NCI-H2171 (cell line): ENCODE measurements at places on chromosomes 3 and 15.
A peak's percentile ranks its signal among the peaks of the same experiment; 100 is the strongest.

DNA sequence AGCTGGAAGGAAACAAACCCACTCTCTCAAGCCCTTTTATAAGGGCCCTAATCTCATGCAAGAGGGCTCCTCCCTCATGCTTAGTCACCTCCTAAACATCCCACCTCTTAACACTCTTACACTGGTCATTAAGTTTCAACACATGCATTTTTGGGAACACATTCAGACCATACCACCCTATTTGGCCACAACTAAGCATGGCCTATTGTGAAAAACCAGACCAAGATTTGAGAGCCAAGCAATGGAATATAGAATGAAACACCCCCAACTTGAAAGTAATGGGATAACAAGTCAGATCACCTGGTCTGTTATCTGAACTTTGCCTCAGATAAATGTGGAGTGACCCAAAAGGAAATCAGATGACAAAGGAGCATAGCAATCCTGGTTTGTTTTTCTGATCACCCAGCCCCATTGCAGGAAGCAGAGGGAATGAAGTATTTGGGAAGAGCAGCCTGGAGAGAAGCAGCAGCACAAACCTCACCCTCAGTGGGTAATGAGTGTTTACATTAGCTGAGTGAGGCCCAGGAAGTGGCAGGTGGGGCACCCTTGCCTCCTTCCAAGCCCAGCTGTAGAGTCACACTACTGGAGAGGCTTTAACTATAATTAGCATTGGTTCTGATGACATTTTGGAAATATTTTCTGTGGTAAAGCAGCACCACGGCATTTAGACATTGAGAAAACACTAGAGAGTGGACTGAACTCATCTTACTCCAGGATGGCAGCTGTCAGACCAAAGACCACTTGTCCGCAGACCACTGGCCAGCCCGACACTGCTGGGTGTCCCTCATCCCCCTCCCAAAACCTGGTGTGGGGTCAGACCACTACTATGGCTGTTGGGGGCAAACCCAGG, 48.8 kb upstream of the PRTG start:
- DNase-seq = no peak

- no peak for DNase-seq
Measured at GRCh38 chr3:160434071-160434470, 15.5 kb downstream of the TRIM59 start.

DNA sequence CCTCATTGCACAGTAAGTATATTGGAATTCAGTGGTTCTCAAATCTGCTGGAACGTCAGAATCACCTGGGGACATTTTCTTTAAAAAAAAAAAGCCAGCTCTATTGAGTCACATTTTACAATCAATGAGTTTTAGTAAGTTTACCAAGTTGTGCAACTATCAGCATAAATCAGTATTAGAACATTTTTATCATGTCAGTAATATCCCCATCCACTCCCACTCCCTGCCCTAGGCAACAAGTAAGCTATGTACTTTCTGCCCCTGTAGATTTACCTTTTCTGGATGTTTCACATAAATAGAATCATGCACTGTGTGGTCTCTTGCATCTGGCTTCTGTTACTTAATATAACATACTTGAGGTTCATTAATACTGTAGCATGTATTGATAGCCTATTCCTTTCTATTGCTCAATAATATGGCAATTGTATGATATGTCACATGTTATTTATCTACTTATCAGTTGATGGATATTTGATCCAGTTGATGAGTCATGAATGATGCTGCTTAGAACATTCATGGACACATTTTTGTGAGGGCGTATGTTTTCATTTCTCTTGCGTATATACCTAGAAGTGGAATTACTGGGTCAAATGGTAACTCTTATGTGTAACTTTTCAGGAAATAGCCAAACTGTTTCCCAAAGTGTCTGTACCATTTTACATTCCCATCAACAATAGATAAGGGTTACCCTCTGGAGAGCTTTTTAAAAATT, 180.5 kb downstream of the THSD4 start:
- DNase-seq = no peak

GRCh38 chr15:57505056-57505715, 86.5 kb upstream of the MYZAP start:
- no peak for DNase-seq

DNA sequence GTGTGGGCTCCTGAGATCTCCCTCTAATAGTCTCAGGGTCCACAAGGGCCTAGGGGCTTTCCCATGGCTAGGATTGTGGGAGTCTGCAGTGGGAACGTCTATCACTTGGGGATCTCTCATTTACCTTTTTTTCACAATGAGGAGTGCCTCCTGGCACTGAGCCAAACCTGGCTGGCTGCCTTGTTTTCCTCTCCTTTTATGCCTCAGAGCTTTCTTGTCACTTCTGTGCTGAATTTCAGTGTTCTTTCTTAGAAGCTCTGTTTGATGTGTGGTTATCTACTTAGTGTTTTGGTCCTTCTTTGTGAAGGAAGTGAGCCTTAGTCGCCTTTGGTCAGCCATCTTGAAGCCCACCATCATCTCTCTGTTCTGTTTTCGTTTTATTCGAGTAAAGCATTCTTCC, 33.9 kb downstream of the DOCK3 start:
- peak; percentile 9 for DNase-seq

DNA sequence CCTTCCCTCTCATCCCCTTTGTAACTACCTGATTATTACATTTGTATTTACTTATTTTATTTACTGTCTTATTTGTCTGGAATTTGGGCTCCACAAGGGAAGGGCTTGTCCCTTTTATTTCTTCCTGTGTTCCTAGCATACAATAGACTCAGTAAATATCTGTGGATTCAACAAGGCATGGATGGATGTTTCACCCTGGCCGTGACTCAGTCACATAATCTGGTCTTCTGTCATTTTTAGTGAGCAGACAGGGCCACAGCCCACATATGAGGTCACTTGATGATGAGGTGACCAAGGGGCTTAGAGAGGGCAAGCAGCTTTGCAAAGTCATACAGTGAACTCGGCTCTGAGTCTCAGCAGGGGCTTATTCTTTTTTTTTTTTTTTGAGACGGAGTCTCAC, 7.8 kb upstream of the DAG1 start:
- DNase-seq = no peak

DNA sequence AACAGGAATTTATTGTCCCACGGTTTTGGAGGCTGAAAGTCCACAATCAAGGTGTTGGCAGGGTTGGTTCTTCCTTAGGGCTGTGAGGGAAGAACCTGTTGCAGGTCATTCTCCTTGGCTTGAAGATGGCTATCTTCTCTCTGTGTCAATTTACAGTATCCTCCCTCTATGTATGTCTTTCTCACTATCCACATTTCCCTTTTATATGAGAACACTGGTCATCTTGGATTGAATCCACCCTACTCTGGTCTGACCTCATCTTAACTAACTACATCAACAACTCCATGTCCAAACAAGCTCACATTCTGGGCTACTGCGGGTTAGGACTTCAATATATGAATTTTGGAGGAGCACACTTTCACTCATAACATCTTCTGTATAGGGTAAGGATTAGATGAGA, 61.9 kb downstream of the CLDN1 start:
- no peak for DNase-seq
